ENCODE measurements at places on chromosomes 2 and 18. TPM values are rescaled to one million over a fixed set of nuclear protein-coding genes. Genes with fewer than 3 reads are reported as not detected.

ERFE gene
- 6.7 TPM for total RNA-seq

CXCR1 gene
- not detected for total RNA-seq

B3GNT7 gene
- total RNA-seq = 3.0 TPM

RPRM gene
- total RNA-seq = not detected

PROC gene
- 4.6 TPM for total RNA-seq

THSD7B gene
- total RNA-seq = not detected

SERPINB4 gene
- 0.07 TPM for total RNA-seq

Measured in A549 treated with GW870086 at 1 μM for 4 hours (cell line).